ENCODE measurements at places on chromosomes 11 and 22.

- H3K27me3 ChIP-seq = no peaks in the 10 kb centered on the region
- DNase-seq = no peak
- no peak overlapping the region for H3K4me3 ChIP-seq
- no peaks in the 10 kb centered on the region for H3K36me3 ChIP-seq
- no peaks in the 10 kb centered on the region for H3K4me1 ChIP-seq
Measured at GRCh38 chr11:17601256-17601671, 54.2 kb downstream of the OTOG start.

DNA sequence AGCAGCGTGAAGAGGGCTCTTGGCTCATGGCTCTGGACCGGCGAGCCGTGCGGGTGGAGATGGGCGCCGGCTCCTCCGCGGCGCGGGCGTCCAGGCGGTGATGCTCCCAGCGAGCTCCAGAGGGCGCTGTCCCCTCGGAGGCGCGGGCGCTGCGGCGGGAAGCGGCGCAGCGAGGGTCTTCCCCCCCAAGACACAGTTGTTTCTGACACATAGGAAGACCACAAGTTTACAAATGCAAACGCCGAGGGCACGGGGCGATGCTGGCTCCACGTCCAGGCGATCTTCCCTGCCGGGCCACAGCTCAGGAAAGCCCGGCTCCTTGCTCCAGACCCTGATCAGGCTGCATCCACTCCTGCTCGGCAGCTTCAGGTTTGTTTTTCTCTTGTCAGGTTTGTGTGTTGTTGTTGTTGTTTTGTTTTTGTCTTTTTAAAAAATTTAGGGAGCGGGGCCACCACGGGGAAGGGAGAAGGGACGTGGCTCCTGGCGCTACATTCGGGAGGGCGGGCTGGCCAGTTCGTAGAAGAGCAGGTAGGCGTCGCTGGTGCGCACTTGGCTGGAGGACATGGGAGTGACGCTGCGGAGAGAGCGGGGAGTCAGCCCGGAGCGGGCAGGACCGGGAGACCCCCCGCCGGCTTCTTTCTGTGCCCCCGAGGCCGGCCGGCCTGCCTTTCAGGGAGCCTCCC lies 10.0 kb upstream of the MFRP start:
- peak; percentile 76 for DNase-seq
- H3K4me3 ChIP-seq = peak overlapping the region; percentile 33
- no peaks in the 10 kb centered on the region for H3K27me3 ChIP-seq
- H3K4me1 ChIP-seq = peaks cover 8% of the 10 kb centered on the region
- no peak overlapping the region for H3K27ac ChIP-seq

- H3K27me3 ChIP-seq = no peaks in the 10 kb centered on the region
- no peak overlapping the region for H3K4me3 ChIP-seq
- no peak for DNase-seq
- H3K4me1 ChIP-seq = no peaks in the 10 kb centered on the region
- H3K27ac ChIP-seq = no peak overlapping the region
Measured at GRCh38 chr11:76854709-76855108, 6.0 kb upstream of the ACER3 start.

DNA sequence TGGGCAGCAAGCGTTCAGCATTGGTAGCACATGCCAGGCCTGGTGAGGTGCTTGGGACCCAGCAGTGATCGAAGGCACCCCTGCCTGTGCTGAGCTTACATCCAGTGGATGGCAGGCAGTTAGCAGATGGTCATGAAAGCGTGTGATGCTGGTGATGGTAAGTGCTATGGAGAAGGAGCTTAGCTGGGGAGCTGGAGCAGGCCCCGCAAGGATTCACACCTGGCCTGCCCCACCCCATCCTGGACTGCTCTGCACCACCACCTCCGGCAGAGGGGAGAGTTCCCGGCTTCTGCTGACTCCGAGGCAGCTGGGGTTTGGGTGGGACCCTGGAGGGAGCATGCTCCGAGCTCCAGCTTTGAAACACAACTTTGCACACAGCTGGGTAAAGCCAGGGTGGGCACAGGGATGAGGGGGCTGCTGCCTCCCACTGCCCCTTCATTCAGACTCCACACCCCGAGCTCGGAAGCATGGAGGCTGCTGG lies 16.2 kb downstream of the MPPED1 start:
- no peaks in the 10 kb centered on the region for H3K27me3 ChIP-seq
- no peaks in the 10 kb centered on the region for H3K4me1 ChIP-seq
- H3K4me3 ChIP-seq = no peak overlapping the region
- no peak for DNase-seq

- H3K36me3 ChIP-seq = no peaks in the 10 kb centered on the region
- H3K4me1 ChIP-seq = peaks cover 19% of the 10 kb centered on the region
- DNase-seq = no peak
- peaks cover 25% of the 10 kb centered on the region for H3K27me3 ChIP-seq
Measured at GRCh38 chr11:16611926-16612565, 126.4 kb upstream of the C11orf58 start.

GRCh38 chr11:97607291-97608000 lies 1217.6 kb downstream of the JRKL start:
- no peaks in the 10 kb centered on the region for H3K36me3 ChIP-seq
- H3K4me1 ChIP-seq = no peaks in the 10 kb centered on the region
- no peak for DNase-seq
- H3K27ac ChIP-seq = no peak overlapping the region
- H3K4me3 ChIP-seq = no peak overlapping the region

DNA sequence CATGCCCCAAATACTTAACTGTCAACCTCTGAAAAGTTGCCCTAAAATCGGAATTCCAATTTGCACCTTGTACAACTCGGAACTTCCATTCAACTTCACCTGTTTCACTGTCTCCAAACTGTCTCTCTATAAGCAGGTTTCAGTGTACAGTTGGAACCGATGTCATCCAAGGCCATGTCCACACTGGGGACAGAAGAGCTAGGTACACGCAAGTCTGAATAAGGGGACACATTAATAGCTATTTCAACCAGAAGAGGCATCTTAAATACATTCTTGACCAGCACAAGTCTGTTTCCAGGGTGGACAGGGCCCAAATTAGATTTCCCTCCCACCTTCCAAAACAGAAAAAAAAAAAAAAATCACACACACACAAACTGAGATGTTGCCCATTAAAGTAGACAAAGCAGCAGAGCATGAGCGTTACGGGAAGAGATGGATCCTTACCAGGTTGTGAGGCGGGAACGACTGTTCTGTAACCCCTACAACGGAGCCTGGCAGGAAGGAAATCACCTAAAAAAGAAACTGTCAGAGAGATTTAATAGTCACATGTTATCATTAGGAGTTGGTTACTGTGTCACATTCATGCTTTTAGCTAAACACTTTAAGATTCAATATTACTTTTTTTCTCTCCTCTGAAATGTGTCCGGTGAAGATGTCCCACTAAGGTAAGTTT lies 1.7 kb downstream of the CREBZF start:
- H3K27me3 ChIP-seq = no peaks in the 10 kb centered on the region
- no peak for DNase-seq
- H3K36me3 ChIP-seq = no peaks in the 10 kb centered on the region
- H3K27ac ChIP-seq = peak overlapping the region; percentile 96
- peaks cover 18% of the 10 kb centered on the region for H3K4me1 ChIP-seq

DNA sequence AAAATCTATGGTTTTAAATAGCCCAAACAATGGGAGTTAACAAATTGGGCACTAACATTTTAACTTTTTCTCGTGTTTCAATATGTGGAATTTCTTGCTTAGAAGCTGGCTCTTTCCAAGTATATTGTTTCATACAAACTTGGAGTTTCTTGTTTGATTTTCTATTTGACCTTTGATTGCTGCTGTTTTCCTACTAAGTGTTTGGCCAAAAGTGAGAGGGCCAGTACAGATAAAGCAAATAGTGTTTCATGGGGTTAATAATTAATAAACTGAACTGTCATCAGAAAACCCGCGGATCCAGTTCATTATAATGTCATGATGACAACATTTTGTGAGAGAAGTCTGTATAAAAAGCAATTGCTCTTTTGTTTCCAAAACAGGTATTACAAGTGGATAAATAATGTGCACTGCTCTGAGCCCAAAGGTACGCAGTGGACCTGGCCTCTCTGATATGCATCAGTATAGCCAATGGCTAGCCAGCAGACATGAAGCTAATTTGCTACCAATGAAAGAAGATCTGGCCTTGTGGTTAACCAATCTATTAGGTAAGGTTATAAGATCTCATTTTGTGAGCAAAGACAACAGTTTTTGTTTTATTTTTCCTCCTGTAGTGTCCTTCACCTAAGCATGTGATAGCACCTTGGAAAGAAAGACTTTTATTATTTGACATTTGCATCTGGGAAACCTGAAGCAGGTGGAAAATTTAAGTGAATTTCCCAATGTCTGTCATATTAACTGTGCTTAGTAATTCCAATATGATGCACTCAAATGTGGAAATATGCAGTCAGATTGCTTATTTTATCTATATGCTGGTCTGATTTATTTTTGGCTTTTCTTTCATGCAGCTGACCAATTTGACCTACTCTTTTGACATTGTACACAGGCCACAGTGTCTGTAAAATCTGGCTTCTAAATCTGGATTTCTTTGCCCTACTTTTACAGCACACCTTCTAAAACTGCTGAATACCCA lies 8.3 kb downstream of the GAS2 start:
- no peaks in the 10 kb centered on the region for H3K36me3 ChIP-seq
- H3K4me1 ChIP-seq = no peaks in the 10 kb centered on the region

- no peak for DNase-seq
- H3K27me3 ChIP-seq = no peaks in the 10 kb centered on the region
- H3K4me1 ChIP-seq = no peaks in the 10 kb centered on the region
- H3K36me3 ChIP-seq = no peaks in the 10 kb centered on the region
- H3K4me3 ChIP-seq = no peak overlapping the region
Measured at GRCh38 chr22:44438481-44439131, 59.4 kb downstream of the RTL6 start.

- H3K36me3 ChIP-seq = no peaks in the 10 kb centered on the region
- no peak for DNase-seq
- no peak overlapping the region for H3K4me3 ChIP-seq
- H3K4me1 ChIP-seq = no peaks in the 10 kb centered on the region
Measured at GRCh38 chr11:35491231-35491871, 34.1 kb downstream of the PAMR1 start.

DNA sequence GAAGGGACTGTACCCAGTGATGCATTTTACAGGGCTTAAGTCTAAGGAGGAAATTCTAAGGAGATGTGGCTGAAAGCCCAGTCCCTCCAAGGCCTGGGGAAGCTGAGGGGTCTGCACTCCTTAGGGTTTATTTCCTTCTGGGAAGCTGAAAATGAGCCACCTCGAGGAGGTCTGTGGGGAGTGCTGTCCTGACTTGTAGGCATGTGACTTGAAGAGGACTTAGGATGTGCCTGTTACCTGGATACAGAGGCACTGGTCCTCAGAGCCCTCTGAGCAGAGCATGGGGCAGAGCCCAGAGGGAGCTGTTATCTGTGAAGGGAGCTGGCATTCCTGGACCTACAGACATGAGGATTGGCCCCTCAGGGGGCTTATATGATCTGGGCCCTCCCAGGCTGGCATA lies 77.1 kb downstream of the TP53I11 start:
- no peaks in the 10 kb centered on the region for H3K27me3 ChIP-seq
- H3K36me3 ChIP-seq = no peaks in the 10 kb centered on the region

DNA sequence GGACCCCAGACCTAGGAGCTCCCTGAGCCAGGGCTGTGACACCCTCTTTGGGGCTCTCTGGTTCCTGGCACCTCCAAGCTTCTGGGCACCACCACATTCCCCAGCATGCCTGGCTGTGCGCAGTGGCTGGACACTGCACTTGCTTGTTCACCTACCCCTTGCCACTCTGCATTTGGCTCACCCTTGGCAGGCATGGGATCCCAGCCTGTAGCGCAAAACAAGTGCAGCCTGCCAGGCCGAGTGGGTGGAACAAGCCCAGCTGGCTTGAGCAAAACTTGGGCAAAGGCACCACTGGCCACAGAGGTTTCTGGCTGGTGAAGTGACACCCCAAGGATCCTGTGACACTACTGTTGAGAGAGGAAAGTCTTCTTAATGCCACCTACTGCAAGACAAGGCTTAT lies 57.3 kb downstream of the CCDC34 start:
- H3K4me1 ChIP-seq = no peaks in the 10 kb centered on the region
- H3K27ac ChIP-seq = no peak overlapping the region
- no peaks in the 10 kb centered on the region for H3K36me3 ChIP-seq
- no peak overlapping the region for H3K4me3 ChIP-seq

GRCh38 chr22:38298312-38299005 lies 18.8 kb downstream of the CSNK1E start:
- no peaks in the 10 kb centered on the region for H3K27me3 ChIP-seq
- peaks cover 3% of the 10 kb centered on the region for H3K36me3 ChIP-seq
- DNase-seq = no peak
- H3K27ac ChIP-seq = no peak overlapping the region
- no peak overlapping the region for H3K4me3 ChIP-seq

GRCh38 chr11:76682684-76683083 lies 12.1 kb upstream of the LRRC32 start:
- DNase-seq = no peak
- no peak overlapping the region for H3K27ac ChIP-seq
- H3K27me3 ChIP-seq = no peaks in the 10 kb centered on the region

- peak overlapping the region; percentile 87 for H3K27ac ChIP-seq
- H3K4me3 ChIP-seq = peak overlapping the region; percentile 91
- H3K36me3 ChIP-seq = peaks cover 7% of the 10 kb centered on the region
- H3K4me1 ChIP-seq = peaks cover 51% of the 10 kb centered on the region
Measured at GRCh38 chr22:31346733-31347250, 646 bp upstream of the PATZ1 start.

DNA sequence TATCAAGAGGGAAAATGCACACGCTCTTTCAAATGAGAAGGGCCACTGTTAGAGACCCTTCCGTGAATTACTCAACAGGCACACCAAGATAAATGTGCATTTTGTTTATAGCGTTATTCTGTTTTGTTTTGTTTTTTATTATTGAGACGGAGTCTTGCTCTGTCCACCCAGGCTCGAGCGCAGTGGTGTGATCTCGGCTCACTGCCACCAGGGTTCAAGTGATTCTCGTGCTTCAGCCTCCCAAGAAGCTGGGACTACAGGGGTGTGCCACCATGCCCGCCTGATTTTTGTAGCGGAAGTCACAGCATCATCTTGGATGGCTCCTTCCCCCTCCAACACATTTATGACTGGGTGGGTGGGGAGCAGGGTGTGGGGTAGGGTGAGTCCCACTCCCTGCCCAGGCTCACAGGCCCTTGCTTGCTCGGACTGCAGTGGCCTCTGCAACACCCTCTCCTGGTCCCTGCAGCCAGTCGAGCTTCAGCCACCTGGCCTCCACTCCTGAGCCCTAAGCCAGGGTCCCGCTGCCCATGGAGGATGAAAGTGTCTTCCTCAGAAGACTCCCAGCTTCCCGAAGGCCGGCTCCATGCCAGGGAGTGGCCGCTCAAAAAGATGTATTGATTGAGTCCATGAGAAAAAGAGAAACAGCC lies 68.0 kb downstream of the RTL6 start:
- no peaks in the 10 kb centered on the region for H3K4me1 ChIP-seq
- no peak for DNase-seq
- H3K27ac ChIP-seq = no peak overlapping the region
- no peaks in the 10 kb centered on the region for H3K36me3 ChIP-seq
- no peak overlapping the region for H3K4me3 ChIP-seq
- H3K27me3 ChIP-seq = no peaks in the 10 kb centered on the region

All from liver (tissue), 10 donors.